Esophagus mucosa (tissue), 1 donor: ENCODE measurements at places on chromosomes 7 and 10. TPM values are rescaled to one million over a fixed set of nuclear protein-coding genes. Genes with fewer than 3 reads are reported as not detected.

Gene IDI2
- not detected for total RNA-seq

Gene FGFBP3
- 0.56 TPM for total RNA-seq

Gene TAC1
- not detected for total RNA-seq

Gene TLL2
- total RNA-seq = 0.12 TPM

Gene PTPN20
- 1.8 TPM for total RNA-seq

Gene HOXA13
- not detected for total RNA-seq
